Stimulated activated CD4-positive, alpha-beta T cell treated with anti-CD3 and anti-CD28 coated beads, Interleukin-4, amount 100 ng/mL, for 48 hours (primary cell): ENCODE measurements at places on chromosomes 4 and X.

DNA sequence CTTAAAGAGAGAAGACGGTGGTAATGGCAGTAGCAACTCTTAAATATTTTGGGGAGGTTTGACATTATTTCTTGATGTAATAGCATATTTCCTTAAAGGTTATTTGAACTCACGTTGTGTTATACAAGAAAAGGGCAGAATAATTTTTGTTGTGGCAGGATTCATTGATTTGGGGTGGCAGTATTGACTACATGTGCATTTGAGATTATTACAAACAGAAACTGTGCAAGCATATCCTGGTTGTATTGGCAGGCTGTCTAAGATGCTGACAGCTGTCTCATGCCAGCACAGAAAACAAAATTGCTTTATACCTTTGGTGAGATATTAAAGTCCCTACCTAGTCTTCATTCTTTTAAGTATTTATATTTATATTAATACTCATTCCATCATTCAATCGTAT is 300.7 kb upstream of the MAGEC2 start:
- DNase-seq, result no peak

- DNase-seq, result no peak
These were observed 55.6 kb downstream of the TXK start for GRCh38 chr4:48078425-48078824.

GRCh38 chrX:100606753-100607152 is 22.0 kb downstream of the TNMD start:
- DNase-seq, result no peak

DNA sequence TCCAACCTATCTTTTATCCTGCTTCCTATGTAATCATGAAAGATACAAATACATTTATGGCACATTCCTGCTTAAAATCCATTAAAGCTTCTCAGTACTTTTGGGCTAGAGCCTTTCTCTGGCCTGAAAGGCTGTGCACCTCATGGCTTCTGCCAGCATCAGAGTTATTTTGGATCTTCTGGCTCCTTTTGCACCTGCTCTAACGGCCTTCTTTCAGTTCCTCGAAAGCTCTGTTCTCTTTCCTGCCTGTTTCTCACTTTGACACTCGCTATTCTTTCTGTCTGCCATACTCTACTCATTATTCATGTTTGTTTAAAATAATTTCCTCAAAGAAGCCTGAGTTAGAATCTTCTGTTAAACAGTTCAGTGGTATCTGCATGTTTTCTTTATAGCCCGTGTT is 86.0 kb downstream of the LRP2BP start:
- no peak for DNase-seq

GRCh38 chr4:101348367-101348827 is 1.1 kb upstream of the PPP3CA start:
- no peak for DNase-seq

- no peak for DNase-seq
These were observed 201.4 kb downstream of the CCNG2 start for GRCh38 chr4:77358315-77358928.

GRCh38 chr4:99847362-99847976 is 30.8 kb downstream of the DAPP1 start:
- no peak for DNase-seq

- no peak for DNase-seq
These were observed 140.5 kb downstream of the GRIA3 start for GRCh38 chrX:123324625-123325024.

DNA sequence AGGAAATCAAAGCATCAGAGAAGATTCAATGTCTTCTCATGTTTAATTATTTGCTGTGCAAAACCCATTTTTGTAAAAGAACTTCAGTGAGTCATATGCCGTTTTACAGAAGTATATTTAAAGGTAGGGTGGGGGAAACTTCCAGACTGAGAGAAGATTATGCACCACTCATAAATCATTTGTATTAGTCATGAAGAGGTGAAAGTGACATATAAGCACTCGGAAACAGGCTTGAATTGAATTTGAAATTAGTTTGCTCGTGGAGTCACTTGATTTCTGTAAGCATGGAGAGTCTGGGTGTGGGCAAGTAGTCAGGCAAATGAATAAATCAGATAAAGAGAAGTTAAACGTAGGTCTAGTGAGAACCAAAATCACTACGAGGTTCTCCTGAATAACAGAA is 335.1 kb downstream of the ANK2 start:
- no peak for DNase-seq

DNA sequence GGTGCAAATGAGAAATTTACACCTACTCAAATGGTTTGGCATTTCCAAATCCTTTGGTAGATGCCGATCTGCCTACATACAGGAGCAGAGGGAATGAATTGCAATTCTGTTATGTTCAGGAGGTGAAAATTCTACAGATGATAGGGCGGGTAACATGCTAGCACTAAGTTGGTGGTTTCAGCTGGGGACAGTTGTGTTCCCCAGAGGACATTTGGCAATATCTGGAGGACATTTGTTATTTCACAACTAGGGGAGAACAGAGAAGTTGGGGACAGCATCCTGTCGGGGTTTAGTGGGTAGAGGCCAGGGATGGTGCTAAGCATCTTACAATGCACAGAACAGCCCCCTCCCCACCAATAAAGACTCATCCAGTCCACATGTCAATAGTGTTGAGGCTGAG is 96.5 kb upstream of the PUDP start:
- no peak for DNase-seq

- DNase-seq, result no peak
These were observed 44.4 kb upstream of the STAG2 start for GRCh38 chrX:123917069-123917468.

GRCh38 chr4:81427344-81427821 is 44.3 kb downstream of the RASGEF1B start:
- DNase-seq, result no peak

- no peak for DNase-seq
These were observed 15.2 kb downstream of the FHDC1 start for GRCh38 chr4:152951348-152951747.

DNA sequence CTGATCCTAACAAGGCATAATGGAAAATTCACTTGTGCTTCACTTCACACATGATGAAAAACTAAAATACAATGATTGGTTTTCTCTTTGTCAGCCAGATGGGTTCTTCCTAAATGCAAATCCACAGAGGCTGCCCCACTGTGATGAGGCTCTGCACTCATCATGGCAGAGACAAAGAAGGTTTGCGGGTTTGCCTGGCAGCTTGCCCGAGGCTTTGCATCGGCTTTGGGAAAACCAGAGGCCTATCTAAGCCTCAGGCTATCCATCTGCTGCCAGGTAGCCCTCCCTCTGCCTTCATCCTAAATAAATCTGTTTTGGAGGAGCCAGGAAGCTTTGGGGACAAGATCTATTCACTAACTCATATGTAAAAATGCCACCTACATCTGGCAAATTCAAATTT is 244.2 kb downstream of the PACRGL start:
- DNase-seq, result no peak

DNA sequence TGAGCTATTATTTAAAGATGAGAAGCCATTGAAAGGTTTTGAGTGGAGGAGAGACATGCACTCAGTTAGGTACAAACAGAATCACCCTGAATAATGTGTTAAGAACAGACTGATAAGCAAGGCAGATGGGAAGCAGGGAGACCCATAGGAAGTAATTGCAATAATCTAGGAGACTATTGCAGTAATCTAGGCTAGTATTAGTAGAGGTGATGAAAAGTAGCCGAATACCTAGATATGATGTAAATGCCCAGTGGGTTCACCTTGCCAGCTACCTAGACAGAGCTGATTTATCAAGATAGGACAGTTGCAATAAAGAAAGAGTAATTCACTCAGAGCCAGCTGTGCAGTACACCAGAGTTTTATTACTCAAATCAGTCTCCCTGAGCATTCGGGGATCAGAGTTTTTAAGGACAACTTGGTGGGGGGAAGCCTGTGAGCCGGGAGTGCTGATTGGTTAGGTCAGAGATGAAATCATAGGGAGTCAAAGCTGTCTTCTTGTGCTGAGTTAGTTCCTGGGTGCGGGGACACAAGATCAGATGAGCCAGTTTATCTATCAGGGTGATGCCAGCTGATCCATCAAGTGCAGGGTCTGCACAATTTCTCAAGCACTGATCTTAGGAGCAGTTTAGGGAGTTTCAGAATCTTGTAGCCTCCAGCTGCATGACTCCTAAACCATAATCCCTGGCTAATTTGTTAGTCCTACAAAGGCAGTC is 427.5 kb downstream of the RPA4 start:
- no peak for DNase-seq

DNA sequence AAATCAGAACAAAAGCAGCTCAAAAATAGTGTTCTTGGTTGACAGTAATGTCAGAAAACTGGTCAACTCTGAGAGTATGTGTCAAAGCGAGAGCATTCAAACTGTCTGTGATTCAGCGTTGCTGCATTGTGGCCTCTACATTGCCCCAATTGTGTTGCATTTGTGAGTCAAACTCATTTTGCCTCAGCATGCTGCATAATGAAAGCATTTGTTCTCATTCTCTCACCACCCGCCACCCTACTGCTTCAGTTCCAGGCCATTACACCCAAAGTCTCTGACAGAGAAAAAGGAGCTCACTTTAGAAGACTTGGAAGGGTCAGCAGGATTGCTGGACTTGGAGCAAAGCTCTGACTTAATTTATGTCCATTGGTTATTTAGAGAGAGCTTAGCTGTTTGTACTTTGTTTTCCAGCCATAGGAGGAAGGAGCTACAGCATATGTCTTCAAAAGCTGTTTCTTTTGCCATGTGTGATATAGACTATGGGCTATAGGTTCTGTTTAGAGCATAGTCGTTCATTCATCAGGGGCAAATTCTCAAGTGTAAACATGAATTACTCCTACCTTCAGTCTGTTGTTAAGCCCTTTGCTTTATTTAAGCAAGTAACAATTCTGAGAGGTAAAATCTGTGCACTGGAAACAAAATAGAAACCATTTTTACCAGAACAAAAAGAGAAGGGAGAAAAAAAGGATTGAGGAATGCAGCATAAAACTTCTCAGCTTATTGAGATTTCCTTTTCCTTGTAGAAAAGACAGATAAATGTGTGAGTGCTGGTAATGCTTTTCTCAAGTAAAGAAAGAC is 153.4 kb upstream of the ANK2 start:
- DNase-seq, result peak; percentile 1

- no peak for DNase-seq
These were observed 20.2 kb upstream of the RASGEF1B start for GRCh38 chr4:81491943-81492342.

- DNase-seq, result no peak
These were observed 33.7 kb downstream of the SORBS2 start for GRCh38 chr4:185778307-185778706.
